Hematopoietic multipotent progenitor cell treated with erythropoietin and hydrocortisone succinate and interleukin-3 and kit ligand, for 6 days (in vitro differentiated cells): ENCODE measurements at places on chromosomes 1 and 21.

DNA sequence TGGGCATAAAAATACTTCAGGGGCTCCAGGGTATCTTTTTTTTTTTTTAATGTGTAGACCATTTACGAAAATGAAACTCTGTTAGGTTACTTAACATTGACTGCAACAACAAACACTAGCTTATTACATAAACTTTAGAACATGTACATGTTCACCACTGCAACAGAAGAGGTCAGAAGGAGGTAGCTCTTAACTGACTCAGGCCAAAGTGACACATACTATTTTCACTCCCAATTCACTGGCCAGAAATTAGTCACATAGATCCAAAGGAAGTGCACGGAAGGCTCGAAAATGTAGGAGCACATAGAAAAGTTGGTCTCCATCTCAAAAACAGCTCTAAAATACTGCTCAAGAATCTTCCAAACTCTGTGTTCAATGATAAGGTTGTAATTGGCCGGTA is 107.2 kb downstream of the AKT3 start:
- DNase-seq = no peak

DNA sequence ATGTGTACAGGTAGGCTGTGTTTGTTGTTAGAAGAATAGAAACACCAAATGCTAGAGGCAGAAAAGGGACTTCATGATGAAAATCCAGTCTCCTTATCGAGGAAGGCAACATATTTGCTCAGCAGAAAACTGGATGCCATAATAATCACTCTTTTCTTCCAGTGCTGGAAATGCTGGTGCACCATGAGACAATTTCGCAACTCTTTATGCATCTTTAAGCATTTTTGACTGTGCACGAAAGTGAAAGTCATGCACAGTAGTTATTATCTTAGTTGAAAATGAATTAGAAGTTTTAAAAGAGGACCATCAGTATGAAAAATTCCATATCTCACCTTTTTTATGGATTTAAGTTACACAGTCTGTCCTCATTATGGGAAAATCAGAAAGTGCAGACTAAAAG is 29.1 kb downstream of the SMYD2 start:
- peak; percentile 29 for DNase-seq

- peak; percentile 68 for DNase-seq
Measured at GRCh38 chr1:65422241-65423203, 2.1 kb downstream of the LEPR start.

GRCh38 chr1:22121421-22121911 is 21.4 kb downstream of the WNT4 start:
- peak; percentile 54 for DNase-seq
